ENCODE measurements at places on chromosomes 12 and 14.

DNA sequence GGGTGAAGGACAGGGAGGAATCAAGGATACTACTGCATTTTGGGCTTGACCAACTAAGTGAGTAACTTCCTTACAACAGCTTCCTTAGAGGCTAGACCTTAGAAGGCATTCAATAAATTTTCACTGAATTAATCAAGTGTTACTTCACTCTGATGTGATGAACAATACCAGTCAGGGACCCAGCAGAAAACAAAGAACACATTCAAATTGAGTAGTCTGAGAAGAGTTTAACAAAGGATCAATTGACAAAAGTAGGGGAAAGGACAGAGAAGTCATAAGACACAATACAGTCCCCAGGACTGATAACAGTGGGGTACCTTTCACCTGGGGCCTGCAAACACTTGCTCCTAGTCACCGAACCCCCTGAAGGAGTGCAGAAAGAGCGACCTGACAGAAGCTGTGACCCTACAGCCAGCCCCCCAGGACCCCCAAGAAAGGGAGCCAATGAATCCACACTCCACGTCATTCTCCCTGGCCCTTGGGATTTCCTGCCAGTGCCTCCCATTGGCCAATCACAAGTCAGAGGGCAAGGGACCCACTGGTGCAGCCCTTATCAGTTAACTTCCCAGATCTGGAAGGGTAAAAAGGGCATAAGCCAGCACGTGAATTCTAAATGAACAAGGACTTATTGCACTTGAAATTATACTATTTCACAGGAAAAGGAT, 6.9 kb downstream of the ANAPC5 start:
- DNase-seq: no peak

DNA sequence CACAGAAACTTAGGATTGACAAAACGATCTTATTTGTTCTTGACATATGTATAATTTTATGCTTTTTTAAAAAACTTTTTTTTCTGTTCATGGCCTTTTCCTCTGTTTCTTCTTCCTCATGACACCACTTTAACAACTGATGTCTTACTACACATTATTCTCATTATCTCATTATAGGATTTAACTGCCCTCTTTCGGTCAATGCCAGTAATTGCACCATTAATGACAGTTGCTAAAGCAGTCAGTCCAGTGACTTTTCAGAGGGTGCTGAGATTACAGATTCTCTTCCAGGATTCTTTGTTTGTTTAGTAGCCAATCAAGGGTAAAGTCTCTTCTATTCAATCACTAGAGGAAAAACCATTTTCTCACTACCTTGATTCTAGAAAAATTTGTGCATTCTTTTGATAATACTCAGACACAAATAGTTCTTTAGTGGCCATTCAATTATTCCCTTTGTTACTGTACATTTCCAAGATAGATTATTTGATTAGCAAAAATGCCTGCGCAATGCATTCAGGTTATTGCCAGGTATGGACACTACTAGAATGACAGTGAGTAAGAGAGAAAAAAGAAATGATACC, 50.1 kb downstream of the KLRG1 start:
- DNase-seq: peak; percentile 1

GRCh38 chr12:27577688-27578087, 53.7 kb downstream of the PPFIBP1 start:
- no peak for DNase-seq

DNA sequence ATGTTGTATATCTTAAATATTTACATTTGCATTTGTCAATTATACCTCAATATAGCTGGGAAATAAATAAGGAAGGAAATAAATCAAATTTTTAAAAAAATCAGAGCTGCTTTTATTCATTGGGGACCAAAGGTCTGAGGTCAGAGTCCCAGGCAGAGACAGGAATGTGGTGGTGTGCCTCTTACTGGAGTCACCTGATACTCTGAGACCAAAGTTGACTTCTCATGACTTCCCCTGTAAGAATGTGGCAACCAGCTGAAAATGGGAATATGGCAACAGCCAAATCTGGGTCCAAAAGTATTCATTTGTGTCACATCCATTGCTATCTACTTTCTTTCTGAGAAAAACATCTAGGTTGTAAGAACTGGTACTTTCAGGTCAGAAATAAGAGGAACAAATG, 496.6 kb upstream of the TMPO start:
- no peak for DNase-seq

DNA sequence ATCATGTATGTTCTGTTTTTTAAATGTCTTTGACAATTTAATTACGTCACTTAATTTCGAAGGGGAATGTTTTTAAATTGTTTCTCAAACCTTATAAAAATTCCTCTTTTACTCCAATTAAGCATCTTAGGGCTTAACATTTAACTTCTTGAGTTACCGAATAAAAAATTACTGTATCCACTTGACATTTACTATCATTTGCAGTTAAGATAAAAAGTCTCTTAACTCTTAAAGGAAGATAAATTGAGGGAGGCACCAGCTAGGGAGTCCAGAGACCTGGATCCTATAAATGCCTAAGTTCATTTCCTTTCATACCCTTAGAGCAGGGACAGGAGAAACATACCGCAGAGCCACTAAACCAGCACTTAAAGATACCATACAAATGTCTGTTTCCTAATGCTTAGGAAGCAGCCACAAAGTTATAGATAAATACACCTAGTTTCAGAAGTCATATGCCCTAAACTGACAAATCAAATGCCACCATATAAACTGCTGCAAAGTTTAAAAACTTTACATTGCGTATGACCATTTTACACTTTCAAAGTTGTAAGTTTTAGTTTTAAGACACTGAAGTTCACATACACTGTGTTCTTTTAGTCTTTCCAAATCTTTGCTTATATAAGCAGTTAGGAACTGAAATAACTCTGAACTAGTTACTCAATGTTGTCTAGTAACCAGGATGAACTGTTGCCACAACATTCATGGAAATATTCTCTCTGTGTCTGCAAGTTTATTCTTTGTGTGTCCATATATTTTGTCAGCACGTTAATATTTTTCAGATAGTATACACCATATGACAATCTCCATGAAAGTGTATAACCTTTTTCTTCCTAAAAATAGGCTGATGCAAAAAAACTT, 71.2 kb downstream of the GALNT4 start:
- no peak for DNase-seq
